ENCODE measurements at places on chromosomes 6 and 20. TPM values are rescaled to one million over a fixed set of nuclear protein-coding genes. Genes with fewer than 3 reads are reported as not detected.

DNA sequence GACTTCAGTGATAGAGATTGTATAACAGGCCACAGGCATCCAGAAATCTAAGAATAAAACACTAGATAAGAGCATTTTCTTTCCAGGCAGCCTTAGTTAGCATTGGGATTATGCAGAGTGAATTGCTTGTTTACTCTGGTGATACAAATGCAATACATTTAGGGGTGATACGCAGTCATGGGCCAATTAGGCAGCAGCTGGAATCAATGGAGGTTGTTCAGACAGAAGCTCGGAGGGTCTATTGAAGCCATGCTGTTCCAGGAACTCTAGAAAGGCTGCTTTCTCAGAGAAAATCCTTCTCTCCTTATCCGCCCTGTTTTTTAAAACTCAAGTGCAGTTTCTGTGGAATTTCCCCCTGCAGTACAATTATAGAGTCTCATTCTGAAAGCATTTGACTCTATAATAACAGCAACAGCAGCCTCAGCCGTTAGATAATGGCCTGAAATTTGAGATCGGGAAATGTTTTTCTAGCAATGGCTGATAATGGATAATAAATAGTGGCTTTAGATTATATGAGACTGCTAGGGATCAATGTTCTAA lies 364.3 kb upstream of the HS3ST5 start:
- no peak for DNase-seq
- H3K27ac ChIP-seq, result no peak overlapping the region
- H3K4me3 ChIP-seq, result no peak overlapping the region
- no peaks in the 10 kb centered on the region for H3K4me1 ChIP-seq
- no peaks in the 10 kb centered on the region for H3K27me3 ChIP-seq

The ADNP gene
- 63.3 TPM for total RNA-seq

GRCh38 chr20:57392512-57393271 lies 1.5 kb downstream of the RBM38 start:
- peaks cover 67% of the 10 kb centered on the region for H3K4me1 ChIP-seq
- peak overlapping the region; percentile 96 for H3K27ac ChIP-seq
- H3K4me3 ChIP-seq, result peak overlapping the region; percentile 98
- peak; percentile 93 for DNase-seq
- peaks cover 54% of the 10 kb centered on the region for H3K36me3 ChIP-seq

The SLC22A7 gene
- not detected for total RNA-seq

DNA sequence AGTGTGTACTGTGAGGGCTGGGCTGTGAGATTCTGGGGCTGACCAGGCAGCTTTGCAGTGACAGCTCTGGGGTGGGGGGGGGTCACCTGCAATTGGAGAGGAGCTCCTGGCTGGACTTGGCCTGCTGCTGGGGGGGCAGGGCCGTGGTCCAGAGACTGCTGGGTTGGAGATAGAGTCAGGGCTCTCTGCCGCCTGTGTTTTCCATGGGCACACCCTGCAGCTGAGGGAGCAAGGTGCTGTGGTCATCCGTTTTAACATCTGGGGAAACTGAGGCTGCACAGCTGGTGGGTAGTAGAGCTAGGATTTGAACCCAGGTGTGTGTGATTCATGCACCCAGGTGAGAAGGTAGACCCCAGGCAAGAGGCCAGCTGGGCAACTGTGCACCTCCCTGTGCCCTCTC lies 7.3 kb downstream of the DLGAP4 start:
- H3K27ac ChIP-seq, result no peak overlapping the region
- H3K27me3 ChIP-seq, result peaks cover 15% of the 10 kb centered on the region
- H3K4me3 ChIP-seq, result no peak overlapping the region
- H3K4me1 ChIP-seq, result no peaks in the 10 kb centered on the region

DNA sequence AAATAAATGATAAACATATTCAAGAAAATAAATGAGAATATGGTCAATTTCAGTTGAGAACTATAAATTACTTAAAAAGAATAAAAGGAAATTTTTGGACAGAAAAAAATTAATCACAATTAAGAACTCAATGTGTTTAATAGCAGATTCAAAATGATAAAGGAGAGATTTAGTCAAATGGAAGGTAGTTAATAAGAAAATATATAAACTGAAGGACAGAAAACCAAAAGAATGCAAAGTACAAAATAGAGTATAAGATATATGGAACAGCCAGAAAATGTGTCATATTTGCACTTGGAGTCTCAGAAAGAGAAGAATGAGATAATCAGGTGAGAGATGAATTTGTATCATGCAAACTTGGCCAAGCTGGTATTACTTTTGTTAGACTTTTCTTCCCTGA lies 201.8 kb upstream of the ARID1B start:
- no peak overlapping the region for H3K27ac ChIP-seq
- H3K36me3 ChIP-seq, result no peaks in the 10 kb centered on the region
- no peak for DNase-seq
- no peaks in the 10 kb centered on the region for H3K4me1 ChIP-seq
- peaks cover 10% of the 10 kb centered on the region for H3K27me3 ChIP-seq

Measured in activated CD4-positive, alpha-beta memory T cell treated with anti-CD3 and anti-CD28 coated beads, Interleukin-2, amount 10 ng/mL, durations not matched to agents 7 days and 5 days (primary cell).